ENCODE measurements at places on chromosomes 7 and 10.

DNA sequence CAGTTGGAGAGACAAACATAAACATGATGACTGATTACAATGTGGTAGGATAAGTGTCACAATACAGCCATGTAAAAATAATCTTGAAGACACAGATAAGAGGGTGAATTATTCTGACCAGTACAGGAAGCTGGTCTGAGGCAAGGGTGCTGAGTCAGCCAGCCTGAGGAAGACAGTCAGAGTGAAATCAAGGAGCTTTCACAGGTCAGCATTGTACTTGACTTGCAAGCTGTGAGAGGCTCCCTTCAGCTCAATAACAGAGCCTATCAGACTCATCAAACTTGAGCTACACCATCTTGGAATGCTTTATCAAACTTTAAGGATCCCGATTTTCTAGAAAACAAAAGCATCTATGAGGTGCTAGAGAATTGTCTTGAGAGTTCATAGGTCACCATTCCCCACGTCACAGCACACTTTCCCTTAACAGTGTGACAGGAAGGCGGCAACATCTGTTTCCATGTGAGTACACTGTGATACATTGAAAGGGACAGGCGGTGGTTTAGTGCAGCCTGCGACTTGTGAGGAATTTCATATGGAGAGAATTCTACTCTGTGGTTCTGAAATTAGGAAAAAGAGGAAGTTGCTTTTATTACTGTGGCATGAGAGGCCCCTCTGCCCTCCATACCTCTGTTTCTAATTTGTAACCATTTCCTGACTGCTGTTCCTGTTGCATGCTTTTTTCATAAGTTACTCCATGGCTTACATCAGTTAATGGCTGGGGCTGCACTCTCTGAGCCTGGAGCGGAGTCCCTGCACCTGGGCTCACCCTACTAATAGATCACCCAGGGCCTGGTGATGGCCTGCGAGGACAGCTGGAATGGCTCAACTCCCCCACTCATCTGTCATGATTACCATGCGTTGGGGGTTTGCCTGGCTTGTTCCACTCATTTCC is 417.1 kb downstream of the SUGCT start:
- no peak for DNase-seq

DNA sequence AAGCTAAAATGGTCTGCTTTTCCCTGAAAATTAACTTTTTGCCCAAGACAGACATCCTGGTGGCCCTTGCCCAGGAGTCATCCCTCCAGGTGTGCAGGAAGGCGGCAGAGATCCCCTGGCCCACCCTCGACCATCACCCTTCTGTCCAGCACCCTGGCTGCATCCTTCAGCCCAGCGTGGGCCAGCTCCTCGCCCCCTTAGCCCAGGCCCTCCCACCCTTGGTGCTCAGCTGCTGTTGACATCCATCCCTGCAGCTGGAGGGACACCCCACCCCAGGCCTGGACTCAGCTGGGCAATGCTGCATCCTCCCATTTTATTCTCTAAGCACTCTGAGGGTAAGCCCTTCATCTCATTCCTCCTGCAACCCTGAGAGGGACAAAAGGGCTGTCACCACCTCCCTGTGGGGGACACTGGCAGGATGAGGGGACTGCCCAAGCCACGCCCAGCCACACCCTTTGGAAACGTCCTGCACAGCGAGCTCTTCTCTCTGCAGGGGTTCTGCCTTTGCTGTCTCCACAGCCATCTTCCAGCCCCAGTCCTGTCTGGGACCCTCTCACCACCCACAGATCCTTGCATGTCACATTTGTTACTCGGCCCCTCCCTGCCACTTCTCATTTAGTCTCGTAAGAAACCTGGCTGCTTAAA is 30.7 kb downstream of the EN2 start:
- no peak for DNase-seq

DNA sequence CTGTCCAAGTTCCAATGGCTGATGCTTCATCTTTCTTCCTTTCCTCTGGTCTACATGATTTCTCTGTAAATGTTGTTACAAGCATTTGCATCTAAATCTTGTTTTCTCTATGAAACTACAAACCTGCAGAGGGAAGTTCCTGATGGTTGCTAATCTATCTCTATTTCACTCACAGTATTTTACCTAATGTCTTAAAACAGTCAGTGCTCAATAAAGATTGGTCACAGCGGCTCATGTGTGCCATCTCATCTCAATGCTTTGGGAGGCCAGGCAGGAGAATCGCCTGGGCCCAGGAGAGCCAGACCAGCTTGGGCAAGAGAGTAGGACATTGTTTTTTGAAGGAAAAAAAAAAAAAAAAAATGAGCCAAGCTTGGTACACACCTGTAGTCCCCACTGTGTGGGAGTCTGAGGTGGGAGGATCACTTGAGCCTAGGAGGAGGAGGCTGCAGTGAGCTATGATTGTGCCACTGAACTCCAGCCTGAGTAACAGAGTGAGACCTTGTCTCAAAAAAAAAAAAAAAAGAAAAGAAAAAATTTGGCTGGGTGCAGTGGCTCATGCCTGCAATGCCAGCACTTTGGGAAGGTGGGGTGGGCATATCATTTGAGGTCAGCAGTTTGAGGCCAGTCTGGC is 71.3 kb upstream of the ARMC3 start:
- no peak for DNase-seq

GRCh38 chr10:103676058-103676785 is 179.2 kb downstream of the SH3PXD2A start:
- no peak for DNase-seq

DNA sequence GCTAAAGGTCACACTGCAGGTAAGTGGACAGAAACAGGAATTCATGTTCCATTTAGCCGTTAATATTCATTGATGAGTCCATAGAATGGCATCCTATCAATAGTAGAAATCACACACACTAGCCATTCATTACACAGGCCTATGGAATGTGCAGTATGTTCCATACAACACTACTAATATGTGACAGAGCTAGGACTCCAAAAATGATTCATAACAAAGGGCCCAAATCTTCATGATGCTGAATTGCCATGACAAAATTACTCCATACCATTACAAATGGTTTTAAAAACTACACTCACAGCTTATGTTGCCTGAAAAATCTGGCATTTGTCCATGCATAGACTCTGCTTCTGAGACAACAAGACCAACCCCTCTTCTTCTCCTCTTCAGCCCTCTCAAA is 549.1 kb downstream of the XPNPEP1 start:
- no peak for DNase-seq

GRCh38 chr7:149855361-149856305 is 17.5 kb downstream of the ZNF862 start:
- DNase-seq, result no peak

- no peak for DNase-seq
Measured at GRCh38 chr7:7922684-7923385, 45.8 kb upstream of the GLCCI1 start.

DNA sequence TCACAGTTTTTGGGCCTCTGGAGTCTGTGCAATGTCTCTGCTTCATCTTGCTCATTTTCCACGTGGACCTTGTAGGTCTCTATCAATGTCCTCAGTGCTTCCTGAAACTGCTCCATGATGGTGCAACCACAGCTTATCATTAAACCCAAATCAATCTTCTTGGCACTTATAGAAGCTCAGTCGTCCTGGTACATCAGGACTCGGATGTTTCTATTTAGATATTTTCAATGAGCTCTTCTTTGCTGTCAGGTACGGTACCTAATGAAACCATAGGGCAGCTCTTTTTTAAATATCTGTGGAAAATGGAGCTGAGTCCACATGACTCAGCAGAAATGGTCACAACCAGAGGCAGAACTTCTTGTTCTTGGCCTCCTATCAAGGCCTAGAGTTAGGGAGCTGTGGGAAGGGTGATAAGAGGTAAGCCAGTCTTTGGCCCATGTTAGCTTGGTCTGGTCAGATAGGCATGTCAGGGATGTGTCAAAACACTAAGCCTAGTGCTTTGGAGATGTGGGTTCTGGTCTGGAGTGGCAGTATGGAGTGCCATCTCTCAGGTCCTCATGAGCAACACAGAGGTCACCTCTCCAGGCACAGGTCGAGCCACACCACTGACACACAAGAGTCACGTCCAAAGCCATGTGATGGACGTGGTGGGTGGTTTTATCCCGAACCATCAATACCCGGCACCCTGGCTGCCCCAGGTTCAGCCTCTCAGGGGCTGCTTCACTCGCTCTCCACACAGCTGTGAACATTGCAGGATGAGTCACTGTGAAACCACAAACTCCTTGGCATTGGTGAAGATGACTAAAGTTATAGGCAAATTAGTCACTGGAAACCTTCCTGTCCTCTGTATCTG is 87.0 kb downstream of the TBXAS1 start:
- no peak for DNase-seq

DNA sequence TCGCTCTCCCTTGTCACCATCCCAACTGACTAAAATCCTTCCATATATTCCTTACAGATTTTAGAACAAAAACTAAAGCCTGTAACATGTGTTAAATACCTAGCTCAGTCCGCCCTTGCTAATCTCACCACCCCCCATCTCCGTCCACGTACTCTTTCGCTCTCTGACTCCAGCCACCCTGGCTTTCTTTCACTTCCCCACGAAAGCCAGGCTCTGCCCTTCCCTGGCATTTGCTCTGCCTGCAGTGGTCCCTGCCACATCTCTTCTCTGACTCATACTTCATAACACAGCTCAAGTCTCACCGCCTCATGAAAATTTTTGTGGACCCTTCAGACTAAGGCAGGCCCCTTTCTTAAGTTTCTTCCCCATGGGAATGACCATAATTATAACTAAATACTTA is 11.7 kb upstream of the GPAM start:
- no peak for DNase-seq

DNA sequence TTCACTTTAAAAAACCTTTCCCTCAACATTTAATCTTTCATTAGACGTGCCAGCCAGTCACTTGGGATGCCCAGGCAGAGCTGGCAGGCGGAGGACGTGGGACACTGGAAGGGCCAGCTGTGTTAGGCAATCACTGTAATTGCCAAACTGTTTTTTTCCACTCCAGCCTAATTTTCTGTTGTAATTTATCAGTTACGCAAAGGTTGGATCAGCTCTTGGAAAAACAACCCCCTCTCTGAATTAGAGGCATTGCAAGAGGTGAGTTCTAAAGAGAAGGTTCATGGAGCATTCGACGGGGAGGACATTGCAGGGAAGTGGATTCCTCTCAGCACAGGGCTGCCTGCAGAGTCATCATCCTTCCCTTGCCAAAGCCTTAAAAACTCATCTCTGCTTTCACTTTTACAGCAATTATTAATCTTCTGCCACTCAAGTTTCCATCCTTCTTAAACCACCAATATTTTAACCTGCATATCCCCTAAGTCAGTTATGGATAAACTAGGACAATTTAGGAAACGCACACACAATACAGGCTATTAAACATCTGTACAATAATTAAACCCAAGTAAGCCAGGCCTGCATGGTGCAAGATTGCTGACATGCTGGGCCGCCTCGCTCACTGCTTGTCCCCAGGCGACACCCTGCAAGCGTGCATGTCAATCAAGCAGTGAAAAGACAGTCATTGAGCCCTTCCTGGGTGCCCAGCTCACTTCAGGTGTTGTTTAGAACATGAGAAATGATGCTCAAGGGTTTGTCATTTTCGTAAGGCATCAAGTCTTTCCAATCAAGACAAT is 272.3 kb upstream of the RNF32 start:
- DNase-seq, result no peak

DNA sequence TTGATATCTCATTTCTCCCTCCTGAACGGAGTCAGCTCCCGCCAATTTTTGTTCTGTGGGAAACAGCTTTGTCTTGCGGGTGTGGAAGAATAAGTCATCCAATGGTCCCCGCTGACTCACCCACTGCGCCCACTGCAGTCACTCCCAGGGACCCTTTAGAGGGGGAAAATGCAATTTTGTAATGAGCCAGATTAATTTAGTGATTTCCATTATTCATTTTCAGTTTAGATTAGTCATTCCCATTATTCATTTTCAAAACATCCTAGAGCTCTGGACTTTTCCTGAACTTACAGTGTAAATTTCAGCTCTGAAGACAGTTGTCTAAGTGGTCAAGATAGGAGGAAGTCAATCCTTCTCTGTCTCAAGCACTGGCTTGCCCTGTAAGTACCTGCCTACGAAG is 154.9 kb upstream of the TMEM72 start:
- no peak for DNase-seq

- DNase-seq, result no peak
Measured at GRCh38 chr7:43878867-43879266, 9.6 kb upstream of the MRPS24 start.

DNA sequence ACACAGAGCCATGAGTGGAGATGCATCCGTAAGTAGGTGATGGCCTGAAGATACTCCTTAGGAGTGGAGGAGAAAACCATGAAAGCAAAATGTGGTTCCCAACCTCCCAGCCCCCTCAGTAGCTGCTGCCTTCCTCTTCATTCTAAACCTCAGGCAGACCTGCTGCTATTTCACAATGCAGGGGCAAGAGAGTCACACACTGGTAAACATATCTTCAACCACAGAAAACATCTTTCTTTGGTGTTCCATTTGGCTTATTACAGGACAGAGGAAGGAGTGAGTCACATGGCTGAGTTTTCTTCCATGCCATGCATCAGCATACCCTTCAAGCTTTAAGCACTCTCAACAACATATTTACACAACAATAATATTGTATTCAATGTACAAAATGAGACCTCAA is 342.1 kb downstream of the BMPER start:
- DNase-seq, result no peak

DNA sequence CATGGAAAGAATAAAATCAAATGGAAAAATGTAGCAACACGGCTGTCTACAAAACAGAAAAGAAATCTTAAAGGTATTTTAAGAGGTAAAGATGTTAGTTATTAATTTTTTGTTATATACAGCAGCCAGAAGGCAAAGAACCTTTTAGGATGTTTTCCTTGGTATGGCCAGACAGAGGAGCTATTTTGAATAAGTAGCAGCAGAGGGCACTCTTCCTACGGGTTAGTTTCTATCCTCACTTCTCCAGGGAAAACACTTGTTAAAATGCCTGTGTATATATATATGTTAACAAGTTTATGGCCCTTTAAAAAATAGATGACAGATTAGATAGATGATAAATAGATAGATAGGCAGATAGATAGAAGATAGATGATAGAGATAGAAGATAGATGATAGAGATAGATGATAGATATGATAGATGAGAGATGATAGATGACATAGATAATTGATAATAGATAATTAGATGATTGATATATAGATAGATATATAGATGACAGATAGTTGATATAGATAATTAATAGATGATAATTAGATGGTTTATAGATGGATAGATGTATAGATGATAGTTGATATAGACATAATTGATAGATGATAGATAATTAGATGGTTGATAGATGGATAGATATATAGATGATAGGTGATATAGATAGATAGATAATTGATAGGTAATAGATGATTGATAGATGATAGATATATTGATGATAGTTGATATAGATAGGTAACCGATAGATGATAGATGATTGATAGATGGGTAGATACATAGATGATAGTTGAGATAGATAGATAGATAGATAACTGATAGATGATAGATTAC is 57.8 kb upstream of the WIPF3 start:
- DNase-seq, result no peak

- no peak for DNase-seq
Measured at GRCh38 chr7:3112479-3113134, 68.9 kb upstream of the CARD11 start.

GRCh38 chr10:72086466-72087391 is 1.6 kb downstream of the SPOCK2 start:
- peak; percentile 52 for DNase-seq

DNA sequence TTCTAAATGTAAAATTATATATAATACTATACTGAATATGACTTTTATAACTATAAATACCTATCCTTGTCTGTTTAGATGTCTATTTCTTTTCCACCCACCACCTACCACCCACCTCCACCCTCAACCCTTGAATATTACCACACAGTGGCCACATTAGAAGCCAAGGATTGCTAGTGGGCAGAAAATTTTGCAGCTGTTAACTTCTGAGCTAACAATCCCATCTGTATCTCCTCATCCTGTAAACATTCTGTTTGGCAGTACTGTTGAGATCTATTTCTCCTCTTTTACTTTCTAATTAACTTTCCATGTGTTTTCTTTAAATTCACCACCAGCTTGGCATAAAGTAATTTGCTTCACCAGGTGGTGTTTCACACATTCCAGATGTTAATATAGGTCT is 281.1 kb upstream of the BMPER start:
- no peak for DNase-seq

Data from T follicular helper cell (primary cell).